ENCODE measurements at places on chromosomes 6 and 20.

DNA sequence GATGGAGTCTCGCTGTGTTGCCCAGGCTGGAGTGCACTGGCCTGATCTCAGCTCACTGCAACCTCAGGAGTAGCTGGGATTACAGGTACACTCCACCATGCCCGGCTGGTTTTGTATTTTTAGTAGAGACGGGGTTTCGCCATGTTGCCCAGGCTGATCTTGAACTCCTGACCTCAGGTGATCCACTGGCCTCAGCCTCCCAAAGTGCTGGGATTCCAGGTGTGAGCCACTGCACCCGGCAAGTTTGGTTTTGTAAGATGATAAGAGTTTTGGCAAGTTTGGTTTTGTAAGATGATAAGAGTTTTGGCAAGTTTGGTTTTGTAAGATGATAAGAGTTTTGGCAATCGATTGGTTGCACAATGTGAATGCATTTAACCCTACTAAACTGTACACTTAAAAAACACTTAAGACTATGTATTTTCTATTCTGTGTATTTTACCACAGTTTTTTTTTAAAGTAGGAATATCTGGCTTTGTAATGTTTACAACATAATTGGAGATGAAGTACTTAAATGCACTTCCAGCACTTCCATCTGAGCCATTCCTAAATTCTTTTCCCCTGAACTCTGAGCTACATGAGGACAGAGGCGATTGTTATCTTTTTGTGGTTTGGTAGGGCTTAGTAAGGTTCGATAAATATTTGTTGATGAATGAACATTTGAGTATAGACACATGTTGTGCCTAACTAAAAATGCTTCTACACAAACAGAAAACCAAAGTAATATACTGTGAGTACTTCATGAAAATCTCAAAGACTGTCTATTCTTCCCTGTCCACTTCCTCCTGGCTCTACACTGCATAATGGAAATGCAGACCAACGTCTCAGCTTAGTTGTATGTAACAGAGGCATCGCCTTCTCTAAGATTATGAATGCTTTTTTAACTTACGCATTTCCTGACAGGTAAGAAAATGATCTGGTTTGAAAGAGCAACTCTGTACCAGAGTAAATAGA, 18.8 kb downstream of the SAMHD1 start:
- no peak for DNase-seq

DNA sequence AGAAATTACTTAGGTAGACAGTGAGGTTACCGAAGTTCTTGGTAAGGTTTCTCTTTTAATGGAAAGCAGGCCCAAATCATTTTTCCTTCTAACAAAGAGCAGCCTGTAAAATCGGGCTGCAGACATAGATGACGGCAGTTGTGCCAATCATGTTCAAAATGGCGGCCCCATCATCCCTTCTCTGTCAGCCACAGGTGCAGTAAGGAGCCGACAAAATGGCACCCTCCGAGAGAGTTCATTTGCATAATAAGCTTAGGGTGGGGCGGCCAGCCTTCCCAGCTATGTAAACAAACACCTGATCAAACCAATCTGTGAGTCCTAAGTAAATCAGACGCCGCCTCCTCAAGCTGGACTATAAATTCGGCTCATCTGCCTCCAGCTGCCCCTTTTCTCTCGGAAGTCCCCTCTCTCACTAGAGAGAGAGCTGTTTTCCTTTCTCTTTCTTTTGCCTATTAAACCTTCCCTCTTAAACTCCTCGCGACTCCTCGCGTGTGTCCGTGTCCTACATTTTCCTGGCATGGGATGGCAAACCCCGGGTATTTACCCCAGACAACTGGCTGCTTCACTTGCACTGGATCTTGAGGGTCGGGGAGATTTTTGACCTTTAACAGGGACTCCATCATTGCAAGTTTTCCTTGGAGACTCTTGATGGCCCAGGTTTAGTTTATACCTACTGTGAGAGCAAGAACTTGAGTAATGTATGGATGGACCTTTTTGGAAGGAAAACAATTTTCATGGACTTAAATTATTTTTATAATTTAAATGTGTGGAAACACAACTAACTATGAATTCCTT, 8.9 kb upstream of the DDR1 start:
- no peak for DNase-seq

DNA sequence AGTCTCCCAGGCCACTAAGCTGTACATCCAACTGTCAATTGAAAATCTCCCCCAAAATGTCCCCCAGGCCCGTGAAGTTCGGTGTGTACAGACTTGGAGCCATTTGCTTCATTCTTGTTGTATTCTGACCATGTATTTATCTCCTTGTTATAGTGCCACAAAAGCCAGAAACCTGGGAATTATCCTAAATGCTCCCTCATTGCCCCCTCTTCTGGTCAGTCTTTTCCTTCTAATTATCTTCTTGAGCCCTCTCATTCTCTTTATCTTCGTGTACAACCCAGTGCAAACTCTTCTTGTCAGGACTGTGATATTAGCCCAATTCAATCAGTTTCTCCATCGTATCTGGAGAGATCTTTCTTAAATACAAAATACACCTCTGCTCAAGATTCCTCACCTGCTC, 64.7 kb downstream of the RFX6 start:
- DNase-seq = no peak

- no peak for DNase-seq
Measured at GRCh38 chr6:90214461-90214860, 82.2 kb downstream of the BACH2 start.

GRCh38 chr6:11950109-11950508, 62.0 kb upstream of the HIVEP1 start:
- no peak for DNase-seq

DNA sequence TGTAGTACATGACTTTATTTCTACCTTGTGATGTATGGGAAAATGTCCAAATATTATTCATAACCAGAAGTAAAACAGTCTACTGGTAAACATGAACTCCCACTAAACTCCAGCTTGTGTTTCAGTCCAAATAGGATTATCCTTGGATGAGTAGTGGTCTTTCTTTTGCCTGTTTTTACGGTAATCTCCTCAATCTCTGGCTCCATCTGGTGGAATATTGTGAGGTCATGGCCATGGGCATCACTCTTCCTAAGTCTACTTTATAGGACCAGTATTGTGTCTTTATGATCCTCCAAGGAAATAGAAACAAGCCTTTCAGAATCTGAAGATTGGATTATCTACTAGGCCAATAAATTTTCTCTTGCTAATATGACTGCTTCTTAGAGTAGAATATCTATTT, 505.0 kb downstream of the BMP2 start:
- no peak for DNase-seq

Measured in activated T-helper 1 cell treated with anti-CD3 and anti-CD28 coated beads, Interleukin-2, amount 50 U/mL, for 16 hours (primary cell).